ENCODE measurements at places on chromosomes 2 and 18.

- DNase-seq = no peak
Observed at GRCh38 chr2:43201497-43201896, 24.9 kb downstream of the ZFP36L2 start.

GRCh38 chr2:163369111-163369510, 366.7 kb downstream of the FIGN start:
- no peak for DNase-seq

DNA sequence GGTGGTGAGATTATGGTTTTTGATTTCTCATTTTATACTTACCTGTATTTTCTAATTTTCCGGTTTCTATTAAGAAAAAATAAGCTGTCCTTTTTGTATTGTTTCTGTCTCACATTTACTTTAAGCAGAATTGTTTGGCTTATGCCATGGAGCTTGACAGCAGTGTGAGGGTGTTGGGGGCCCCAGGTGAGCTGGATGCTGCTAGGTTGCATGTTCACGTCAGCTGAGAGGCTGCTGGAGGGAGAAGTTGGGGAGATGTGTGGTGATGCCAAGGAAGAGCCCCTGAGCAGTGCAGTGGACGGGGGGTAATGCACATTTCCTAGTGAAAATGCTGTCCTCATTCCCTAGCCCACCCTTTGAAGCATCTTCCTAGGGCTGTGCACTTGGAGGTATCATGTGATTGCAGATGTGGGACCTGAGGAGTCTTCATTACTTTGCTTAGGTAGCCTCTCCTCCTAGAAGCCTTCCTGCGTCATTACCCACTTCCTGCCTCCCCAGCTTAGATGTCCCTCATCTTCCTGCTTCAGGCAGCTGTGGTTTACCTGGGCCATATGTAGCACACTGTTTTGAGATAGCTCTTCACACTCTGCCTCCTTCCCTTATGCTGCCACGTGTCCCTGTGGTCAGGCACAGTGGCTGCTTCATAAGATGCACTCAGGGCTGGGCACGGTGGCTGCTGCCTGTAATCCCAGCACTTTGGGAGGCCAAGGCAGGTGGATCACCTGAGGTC, 16.2 kb downstream of the ATG16L1 start:
- DNase-seq = peak; percentile 7

- no peak for DNase-seq
Observed at GRCh38 chr2:101803128-101803527, 105.6 kb downstream of the MAP4K4 start.

DNA sequence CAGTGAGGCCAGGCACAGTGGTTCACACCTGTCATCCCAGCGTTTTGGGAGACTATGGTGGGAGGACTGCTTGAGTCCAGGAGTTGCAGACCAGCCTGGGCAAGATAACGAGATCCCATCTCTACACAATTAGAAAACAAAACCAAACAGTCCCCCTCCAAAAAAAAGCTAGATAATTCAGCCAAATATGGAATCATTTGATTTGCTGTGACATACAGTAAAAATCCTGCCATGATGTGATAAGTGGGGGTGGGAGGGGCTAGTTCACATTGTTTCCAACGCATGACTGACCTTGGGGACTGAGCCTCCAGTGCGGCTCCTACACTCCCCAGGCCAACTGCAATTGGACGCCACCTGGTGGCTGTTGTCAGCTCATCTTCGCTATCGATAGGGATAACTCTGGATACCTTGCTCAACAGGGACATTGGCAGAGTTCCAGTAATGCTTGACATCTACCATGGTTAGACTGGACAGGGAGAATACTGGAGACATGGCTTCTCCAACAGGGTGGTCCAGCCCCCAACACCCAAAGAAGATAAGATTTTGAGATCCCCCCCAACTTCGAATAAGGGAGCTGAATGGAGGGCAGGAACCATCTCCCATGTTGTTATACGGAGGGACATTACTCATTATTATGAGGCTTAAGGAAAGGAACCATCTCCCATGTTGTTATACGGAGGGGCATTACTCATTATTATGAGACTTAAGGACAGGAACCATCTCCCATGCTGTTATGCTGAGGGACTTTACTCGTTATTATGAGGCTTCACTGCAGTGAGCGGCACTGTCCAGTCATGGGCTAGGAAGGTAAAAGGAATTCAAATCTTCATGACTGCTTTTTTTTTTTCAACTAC, 135.9 kb downstream of the TGIF1 start:
- DNase-seq = no peak

- no peak for DNase-seq
Observed at GRCh38 chr2:31004257-31004656, 134.0 kb downstream of the GALNT14 start.

GRCh38 chr18:13268158-13269012, 49.8 kb downstream of the LDLRAD4 start:
- DNase-seq = no peak

DNA sequence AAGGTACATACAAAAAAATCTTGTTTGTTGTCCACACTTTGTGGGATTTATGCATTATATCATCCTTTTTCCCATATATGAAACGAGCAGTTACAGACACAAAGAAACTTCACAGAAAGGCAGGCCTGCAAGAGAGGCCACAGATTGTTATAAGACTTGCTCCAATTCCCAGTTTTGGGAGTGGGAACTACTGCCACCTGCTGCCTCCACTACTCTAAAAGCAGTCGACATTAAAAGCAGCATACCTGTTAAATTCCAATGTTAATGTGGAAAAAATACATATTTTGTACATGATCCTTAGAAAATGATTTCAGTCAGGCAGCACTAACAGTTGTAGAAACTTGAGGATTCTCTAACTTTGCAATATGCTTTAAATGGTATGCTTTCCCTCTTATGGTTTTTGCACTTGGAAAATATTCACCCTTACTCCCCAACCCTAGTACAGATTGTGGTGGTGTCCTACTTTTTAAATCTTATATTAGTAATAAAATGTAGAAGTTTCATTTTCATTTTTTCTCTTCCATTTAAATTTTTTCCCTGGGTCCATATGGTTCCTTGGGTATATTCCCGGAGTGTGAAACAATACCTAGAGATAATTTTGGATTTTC, 37.9 kb downstream of the SLC38A11 start:
- no peak for DNase-seq

DNA sequence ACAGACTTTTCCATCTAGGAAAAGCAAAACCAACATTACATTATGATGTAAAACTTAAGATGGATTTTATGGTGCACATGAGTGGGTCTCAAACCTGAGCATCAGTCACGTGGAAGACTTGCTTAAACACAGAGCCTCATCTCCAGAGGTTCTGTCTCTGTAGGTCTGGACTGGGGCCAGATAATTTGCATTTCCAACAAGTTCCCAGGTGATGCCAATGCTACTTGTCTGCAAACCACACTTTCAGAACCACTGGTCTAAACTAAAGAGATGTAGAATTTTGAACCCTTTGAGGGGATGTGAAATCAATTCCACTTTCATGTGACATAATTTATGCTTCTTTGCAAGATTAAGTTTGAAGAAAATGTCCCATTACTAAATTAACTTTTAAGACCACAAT, 522.8 kb downstream of the MBD2 start:
- no peak for DNase-seq

- DNase-seq = no peak
Observed at GRCh38 chr2:175687465-175687864, 314.6 kb downstream of the LNPK start.

DNA sequence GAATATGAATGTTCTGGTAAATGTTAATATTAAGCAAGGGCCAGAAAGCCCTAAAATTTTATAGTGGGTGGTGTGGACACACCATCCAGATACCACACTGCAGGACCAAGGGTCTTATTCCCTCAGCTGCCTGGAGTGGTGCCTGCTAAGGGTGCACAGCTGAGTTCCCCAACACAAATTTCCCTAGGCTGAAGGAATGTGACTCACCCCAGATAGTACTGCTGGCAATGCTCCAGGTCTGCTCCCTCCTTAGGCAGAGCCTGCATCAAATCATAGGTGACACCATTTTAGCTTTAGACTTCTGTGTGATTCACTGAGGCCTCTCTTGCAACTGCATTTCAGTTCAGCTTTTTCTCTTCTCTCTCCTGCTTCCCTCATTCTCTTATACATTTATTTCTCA, 321.1 kb downstream of the SATB2 start:
- DNase-seq = no peak

DNA sequence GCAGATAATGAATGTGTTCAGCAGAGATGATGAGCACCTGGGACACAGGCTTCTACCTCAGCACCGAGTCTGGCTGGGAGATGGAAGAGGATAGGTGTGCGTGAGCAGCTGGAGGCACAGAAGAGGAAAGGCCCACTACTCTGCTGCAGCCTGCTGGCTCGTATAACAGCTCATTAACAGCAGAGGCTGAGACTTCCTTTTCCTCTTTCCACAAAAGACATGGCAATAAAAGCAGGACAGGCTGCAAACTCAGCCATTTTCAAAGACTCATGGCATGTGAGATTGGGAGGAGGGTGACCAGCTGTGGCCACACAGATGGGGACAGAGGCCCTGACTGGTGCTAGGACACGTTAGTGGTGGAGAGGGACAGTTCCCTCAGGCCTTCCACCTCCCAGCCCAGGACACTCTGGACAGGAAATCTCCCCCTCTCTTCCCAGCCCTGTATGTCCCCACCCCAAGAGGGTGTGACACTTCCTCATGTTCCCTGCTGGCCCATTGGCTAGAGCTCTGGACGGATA, 60.3 kb downstream of the CACNB4 start:
- no peak for DNase-seq
